WTC11 (cell line): ENCODE measurements at places on chromosomes 1 and 21.

DNA sequence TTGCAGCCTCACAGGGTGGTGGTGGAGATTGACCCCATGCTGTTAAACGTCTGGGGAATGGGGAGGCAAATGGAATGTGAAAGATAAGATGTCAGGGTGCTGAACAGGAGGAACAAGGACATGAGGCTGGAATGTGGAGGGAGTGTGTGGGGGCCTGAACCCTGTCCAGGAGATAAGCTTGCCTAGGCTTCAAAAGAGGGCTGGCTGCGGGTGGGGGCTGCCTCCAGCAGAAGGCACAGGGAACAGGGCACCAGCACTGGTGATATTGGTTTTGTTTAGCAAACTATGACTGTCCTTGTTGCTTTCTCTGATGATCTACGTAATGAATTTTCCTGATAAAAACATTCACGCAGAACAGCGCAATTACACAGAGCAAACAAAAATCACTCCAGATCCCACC, 52.4 kb upstream of the LRP8 start:
- peak; percentile 5 for DNase-seq

DNA sequence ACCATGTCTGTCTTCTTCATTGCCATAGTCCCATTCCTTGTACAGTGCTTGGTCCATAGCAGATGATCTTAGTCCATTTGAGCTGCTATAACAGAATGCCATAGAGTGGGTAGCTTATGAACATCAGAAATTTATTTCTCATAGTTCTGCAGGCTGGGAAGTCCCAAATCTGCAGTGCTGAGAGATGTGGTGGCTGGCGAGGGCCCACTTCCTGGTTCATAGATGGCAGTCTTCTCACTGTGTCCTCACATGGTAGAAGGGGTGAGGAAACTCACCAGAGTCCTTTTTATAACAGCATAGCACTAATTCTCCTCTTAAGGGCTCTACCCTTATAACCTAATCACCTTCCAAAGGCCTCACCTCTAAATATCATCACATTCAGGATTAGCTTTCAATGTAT, 23.1 kb upstream of the RAP1A start:
- DNase-seq = no peak

- DNase-seq = no peak
These were observed 3.3 kb upstream of the AGT start for GRCh38 chr1:230717251-230717650.

DNA sequence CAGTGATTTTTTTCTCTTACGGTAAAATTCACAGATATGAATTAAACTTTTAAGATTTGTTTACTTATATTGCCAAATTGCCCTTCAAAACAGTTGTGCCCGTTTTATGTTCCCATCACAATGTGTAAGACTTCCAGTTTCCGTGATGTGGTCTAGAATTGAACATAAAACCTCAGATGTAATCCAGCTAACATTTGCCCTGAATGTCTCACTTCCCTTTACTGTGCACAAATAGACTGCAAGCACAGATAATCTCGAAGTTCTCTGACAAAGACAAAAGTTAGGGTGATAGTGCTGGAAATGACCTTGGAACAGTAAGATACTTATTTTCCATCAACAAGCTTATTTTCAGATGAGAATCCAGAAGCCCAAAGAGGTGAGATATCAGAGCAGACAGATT, 177.5 kb downstream of the ZZZ3 start:
- no peak for DNase-seq

DNA sequence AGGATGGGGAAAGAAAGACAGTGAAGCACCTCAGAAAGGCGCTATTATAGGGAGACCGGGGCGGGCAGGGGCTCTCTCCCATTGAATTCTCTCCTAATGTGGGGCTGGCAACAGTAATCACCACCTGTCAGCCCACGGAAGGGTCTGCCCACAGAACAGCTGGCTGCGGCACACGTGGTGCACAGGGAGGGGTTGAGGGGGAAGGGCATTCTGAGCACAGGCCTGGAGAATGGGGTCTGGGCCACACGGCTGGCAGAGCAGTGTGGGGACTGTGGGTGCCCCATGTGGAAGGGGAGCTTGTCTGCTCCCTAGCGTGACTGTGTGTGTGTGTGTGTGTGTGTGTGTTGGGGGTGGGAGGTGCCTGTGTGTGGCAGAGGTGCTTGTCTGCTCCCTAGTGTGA, 4.1 kb downstream of the OLFML3 start:
- no peak for DNase-seq

DNA sequence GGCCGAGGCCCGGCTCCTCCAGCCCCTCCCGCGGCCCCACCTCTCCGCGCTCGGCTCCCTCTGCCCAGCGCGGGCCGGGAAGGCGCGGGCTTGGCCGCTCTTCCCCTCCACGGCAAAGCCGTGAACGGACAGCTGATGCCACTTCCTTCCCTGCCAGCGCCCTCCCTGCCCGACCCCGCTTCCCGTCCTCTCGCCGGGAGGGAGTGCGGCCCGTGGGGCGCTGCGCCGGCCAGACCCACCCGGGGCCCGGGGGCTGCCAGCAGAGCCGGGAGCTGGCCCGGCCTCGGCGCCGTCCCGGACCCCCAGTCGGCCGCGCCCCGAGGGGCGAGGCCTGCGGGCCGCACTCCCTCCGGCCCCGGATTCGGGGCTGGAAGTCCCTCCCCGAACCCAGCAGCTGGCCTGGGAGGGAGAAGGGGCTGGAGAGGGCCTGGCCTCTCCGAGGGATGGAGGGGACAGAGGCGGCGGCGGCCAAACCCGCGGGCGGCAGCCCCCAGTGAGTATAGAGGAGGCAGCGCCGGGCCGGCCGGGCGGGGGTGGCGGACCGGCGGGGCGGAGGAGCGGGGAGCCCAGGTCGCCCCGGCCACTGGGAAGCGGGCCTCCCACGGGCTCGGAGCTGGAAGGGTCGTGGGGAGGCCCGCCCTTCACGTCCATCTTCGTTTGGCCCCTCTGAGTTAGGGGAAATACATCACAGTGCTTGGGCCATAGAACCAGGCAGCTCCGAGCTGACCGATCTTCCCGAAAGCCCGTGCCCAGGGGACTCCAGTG, at the start of gene KIAA1614:
KIAA1614 (plus strand) TSS at position 97 of the 765 bp plus-strand sequence; CDS start at position 444, 347 bp downstream.
- peak; percentile 58 for DNase-seq

DNA sequence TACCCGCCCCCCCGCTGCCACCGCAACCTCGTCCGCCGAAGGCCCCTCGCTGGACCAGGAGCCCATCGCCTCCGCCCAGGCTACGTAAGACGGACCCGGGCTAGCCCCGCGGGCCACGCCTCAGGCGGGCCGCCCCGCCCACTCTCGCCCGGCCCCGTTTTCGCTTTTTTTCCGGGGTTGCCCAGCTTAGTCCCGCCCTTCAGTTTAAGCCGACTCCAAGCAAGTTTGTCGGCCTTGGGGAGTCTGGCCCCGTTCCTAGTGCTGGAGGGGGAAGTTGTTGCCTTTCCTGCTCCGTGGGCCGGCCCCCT, 3.0 kb downstream of the RUSC1 start:
- DNase-seq = peak; percentile 86

GRCh38 chr1:174988986-174989385, 10.8 kb upstream of the CACYBP start:
- DNase-seq = no peak

DNA sequence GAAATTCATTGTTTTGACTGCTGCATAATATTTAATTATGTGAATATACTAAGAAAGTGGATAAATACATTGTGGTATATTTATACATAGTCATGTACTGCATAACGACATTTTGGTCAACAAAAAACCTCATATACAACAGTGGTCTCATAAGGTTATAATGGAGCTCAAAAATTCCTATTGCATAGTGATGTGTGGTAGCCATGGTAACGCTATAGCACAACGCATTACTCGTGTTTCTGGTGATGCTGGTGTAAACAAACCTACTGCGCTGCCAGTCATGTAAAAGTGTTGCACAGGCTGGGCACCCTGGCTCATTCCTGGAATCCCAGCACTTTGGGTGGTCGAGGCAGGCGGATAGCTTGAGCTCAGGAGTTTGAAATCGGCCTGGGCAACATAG, 52.6 kb upstream of the NHLH2 start:
- no peak for DNase-seq

DNA sequence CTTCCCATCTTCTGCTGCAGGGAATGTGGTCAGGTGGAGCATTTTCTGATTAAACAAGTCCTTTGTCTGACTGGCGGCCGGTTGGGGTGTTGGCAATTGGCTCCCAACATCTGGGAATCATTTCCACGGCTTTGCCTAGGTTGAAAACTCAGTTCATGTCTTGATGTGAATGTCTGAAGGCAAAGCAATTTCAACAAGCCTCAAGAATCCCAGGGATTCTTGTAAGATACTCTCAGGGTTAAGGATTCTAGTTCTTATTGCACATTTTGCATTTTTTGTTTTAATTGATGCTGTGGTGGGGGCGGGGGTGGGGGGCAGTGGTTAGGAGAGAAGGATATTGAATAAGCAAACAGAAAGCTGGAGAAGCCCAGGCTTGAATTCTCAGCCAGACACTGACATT, 273.9 kb downstream of the KIF26B start:
- DNase-seq = no peak

DNA sequence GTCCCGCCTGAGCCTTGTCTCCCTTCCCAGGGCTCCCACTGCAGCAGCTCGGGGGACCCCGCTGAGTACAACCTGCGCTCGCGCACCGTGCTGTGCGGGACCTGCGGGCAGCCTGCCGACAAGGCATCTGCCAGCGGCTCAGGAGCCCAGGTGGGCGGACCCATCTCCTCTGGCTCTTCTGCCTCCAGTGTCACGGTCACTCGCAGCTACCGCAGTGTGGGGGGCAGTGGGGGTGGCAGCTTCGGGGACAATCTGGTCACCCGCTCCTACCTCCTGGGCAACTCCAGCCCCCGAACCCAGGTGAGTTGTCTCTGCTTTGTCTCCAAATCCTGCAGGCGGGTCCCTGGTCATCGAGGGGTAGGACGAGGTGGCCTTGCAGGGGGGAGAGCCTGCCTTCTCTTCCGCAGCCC, 14.9 kb upstream of the SEMA4A start:
- no peak for DNase-seq

GRCh38 chr1:205690122-205690756, 9.9 kb upstream of the SLC45A3 start:
- DNase-seq = no peak

GRCh38 chr21:38668541-38668940, 137.2 kb upstream of the ETS2 start:
- DNase-seq = no peak

DNA sequence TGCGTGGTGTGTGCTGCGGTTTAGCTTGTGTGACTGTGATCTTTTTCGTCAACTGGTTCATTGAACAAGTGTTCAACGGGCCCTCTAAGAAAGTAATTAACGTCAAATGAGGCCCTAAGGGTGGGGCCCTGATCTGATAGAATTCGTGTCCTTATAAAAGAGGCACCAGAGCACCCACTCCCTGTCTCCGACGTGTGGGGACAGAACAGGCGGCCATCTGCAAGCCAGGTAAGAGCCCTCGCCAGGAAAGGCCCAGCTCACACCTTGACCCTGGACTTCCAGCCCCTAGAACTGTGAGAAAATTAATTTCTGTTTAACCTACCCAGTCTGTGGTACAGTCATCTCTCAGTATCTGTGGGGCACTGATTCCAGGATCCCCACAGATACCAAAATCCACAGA, 20.4 kb upstream of the SAMD11 start:
- DNase-seq = no peak

DNA sequence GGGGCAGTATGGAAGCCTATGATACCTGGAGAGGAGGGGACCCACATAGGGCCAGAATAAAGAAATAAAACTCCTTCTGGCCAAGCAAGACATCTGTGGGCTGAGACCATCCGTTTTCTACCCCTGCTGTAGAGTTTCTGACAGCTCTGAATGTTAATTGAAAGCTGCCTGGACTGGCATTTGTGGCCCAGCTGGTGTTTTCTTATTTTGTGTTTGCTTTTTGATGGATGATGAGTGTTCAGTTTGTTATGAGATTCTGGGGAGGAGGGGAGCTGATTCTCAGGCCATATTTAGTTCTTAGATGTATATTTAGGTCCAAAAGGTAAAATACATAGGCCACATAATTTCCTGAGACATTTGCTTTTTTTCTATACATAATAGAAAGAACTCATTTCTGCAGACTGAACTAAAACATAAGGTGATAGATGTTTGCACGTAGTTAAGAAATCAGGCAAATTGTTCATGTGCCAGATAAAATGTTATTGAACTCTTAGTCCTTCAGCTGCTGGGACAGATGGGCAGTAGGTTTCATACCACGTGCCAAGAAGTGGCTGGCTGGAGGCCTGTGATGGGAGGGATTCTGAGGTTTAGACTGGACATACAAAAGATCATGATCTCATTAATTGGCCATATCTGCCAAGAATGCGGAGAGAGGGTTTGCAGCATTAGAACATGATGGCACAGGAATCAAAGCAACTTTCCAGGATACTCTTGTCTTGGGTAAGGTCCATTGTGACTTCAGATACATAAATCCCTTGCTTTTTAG, 54.1 kb downstream of the DSCAM start:
- no peak for DNase-seq

GRCh38 chr1:247905181-247905580, 9.8 kb downstream of the OR2W3 start:
- no peak for DNase-seq

DNA sequence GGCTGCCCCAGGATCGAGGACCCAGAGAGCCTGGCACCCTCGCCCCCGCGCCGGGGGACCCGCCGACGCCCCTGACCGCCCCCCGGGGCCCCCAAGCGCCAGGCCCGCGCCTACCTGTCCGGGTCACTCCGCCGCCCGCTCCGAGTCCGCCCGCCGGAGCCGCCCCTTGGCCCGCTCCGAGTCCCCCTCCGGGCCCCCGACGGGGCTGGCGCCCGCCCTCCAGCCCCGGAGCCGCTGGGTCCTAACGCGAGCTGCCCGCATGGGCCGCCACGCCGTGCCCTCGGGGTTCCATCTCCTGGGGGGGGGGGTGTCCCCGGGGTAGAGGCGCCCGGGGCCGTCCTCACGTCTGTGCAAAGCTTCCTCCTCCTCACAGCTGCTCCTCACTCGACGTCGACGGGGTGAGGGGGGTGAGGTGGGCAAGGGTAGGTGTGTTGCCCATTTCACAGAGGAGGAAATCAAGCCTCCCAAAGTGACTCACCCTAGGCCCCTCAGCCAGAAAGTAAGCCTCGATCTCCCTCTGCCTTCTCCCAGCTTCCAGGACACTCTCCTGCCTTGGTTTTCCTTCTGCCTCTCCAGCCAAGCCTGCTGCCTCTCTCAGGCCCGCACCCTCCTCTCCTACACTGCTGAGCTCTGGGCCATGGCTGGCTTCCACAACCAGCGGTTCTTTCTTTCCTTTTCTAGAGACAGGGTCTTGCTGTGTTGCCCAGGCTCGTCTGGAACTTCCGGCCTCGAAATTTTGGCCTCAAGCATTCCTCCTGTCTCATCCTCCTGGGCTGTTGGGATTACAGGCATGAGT, at the start of gene MFAP2:
MFAP2 (minus strand) TSS at position 148 of the 796 bp plus-strand sequence. CDS start 2,347 bp downstream, outside the sequence.
- peak; percentile 66 for DNase-seq

DNA sequence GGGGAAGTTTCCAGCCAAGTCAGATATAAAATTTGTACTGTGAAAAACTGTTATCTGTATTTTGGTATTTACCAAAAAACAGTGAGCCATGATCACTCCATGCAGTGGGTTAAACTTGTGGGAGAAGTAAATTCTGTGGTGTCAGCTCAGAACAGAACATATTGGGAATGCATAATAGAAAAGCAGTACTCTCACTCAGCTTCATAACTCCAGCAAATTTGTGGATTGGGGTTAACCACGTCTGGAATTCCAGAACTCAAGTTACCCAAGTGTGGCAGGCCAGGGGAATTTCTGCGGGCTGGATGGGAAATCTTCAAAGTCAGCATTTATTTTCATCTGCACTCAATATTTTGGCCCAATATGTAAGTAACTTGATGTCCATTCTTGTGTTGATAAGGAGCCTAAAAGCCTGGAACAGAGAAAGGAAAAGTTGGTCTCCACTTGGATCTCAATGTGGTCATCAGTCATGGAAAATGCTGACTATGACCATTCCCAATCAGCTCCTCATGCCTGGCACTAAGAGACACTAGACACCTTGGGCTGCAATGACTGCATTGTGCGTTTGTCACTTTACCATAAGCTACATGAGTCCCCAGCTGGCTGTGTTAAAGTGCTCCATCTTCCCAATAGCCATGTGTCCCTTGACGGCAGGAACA, 39.1 kb upstream of the ENAH start:
- DNase-seq = no peak

GRCh38 chr1:176670853-176671252, 207.9 kb downstream of the PAPPA2 start:
- DNase-seq = no peak
